ENCODE measurements at places on chromosomes 16 and 17. TPM values are rescaled to one million over a fixed set of nuclear protein-coding genes. Genes with fewer than 3 reads are reported as not detected.

The PLD2 gene
- 14.8 TPM for total RNA-seq

The CRYM gene
- total RNA-seq, result not detected

DNA sequence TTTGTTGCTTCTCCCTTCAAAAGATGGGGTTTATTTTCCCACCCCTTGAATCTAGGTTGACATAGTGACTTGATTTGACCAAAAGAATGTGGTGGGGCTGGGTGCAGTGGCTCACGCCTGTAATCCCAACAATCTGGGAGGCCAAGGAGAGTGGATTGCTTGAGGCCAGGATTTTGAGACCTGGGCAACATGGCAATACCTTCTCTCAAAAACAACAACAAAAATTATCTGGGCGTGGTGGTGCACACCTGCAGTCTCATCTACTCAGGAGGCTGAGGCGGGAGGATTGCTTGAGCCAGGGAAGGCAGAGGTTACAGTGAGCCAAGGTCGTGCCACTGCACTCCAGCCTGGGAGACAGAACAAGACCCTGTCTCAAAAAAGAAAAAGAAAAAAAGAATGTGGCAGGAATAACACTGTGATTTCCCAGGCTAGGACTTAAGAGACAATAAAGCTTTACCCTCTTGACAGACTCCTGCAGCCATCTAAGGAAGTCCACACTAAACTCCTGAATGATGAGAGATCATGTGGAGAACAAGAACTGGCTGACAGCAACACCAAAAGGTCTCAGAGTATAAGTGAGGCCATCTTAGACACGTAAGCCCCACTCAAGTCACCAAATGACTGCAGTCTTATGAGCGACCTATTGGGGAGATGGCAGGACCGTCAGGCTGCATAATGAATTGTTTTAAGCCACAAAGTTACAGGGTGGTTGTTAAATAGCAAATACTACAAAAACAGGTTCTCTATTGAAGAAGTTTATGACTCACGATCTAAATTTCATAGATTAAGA, 37.0 kb downstream of the FBXL20 start:
- no peaks in the 10 kb centered on the region for H3K4me1 ChIP-seq
- H3K27ac ChIP-seq, result no peak overlapping the region
- H3K27me3 ChIP-seq, result no peaks in the 10 kb centered on the region

DNA sequence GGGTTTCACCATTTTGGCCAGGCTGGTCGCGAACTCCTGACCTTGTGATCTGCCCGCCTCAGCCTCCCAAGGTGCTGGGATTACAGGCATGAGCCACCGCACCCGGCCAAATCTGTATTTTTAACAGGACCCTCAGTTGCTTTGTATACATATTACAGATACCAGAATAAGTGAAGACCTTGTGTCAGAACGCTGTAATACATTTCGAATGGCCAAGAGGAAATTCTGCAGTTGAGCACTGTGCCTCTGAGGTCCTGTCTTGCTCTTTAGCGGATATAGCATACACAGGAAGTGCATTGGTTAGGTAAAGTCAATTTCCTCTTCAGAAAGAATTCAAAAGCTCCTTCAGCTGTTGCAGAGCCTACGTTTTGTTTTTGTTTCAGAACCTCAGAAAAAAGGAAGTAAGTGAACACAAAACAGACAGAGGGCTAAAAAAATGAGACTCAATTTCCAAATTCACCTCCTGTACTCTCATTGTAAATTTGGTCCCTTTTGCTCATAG, 15.7 kb downstream of the CRLF3 start:
- no peak for DNase-seq
- H3K4me3 ChIP-seq, result no peak overlapping the region
- H3K4me1 ChIP-seq, result 0 out of 2 replicates have a peak, but pooled peaks cover 2% of the 10 kb centered on the region
- no peaks in the 10 kb centered on the region for H3K27me3 ChIP-seq

DNA sequence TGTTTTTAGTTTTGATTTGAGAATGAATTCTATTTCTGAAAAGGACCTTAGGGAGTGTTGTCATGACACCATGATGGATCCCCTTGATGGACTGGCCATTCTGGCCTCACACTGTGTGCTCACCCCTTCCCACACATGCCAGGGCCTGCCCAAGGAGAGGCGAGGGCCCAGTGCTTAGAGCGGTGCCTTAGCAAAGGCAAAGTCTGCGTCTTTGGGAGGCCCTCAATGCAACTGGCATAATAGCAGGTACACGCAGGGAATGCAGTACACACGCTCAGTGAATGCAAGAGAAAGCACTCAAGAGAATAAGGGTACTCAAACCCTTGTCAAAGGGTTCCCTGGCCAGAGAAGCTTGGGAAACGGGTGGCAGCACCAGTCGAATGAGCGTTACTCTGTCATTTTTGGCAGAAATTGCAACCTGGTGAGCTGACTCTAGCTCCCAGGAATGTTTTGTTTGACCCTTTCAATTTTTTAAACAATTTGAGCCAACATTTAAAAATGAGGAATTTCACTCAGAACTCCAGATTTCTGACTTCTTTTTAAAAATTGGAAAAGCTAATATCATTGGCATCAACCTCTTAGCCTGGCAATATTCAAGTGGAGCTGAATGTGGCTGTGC, 32.1 kb downstream of the NKD1 start:
- H3K4me1 ChIP-seq, result no peaks in the 10 kb centered on the region
- H3K4me3 ChIP-seq, result no peak overlapping the region
- H3K27me3 ChIP-seq, result no peaks in the 10 kb centered on the region
- DNase-seq, result no peak

Data from SJCRH30 (cell line).